ENCODE measurements at places on chromosomes 5 and 9.
A peak's percentile ranks its signal among the peaks of the same experiment; 100 is the strongest.

DNA sequence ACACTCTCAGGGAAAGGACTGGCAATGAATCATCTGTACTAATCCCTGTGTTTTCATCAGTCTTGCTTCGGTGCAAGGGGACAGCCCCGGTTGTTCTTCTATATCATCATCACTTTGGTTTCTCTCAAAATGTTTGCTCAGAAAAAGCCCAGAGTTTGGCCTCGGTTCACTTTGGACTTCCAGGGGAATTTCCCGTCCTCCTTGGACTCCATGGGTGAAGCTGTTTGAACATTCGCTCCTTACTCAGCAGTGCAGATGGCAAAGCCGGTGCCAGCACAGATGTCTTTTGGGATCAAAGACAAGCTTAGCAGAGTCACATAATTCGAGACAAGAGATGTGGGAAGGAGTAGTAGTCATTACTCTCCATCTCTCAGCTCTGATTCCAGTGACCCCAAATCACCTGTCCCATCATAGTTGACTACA lies 69.8 kb upstream of the TNFSF8 start:
- no peak for DNase-seq

- no peak for DNase-seq
Observed at GRCh38 chr5:146529984-146530383, 14.0 kb upstream of the GPR151 start.

- DNase-seq = peak; percentile 45
Observed at GRCh38 chr5:16916262-16916878, 19.7 kb downstream of the MYO10 start.

DNA sequence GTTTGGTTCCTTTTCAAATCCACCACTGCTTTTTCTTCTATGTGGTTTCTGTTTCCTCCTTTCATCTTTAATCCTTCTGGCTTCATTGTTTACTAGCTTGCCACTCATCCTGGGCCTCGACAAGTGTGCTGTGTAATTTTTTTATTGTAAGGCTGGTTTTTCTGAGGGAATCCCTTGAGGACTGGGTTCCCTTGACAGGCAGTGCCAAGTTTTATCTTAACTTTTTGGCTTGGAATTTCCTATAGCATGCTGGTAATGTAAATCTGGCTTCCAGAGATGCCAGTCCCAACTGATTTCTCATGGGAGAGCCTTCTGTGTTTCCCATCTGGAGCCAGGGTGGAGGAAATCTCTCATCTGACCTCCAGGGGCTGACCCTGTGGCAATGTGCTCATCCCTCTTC lies 184.7 kb downstream of the ROR2 start:
- no peak for DNase-seq

GRCh38 chr5:123810746-123811340 lies 298.9 kb downstream of the CSNK1G3 start:
- DNase-seq = no peak

DNA sequence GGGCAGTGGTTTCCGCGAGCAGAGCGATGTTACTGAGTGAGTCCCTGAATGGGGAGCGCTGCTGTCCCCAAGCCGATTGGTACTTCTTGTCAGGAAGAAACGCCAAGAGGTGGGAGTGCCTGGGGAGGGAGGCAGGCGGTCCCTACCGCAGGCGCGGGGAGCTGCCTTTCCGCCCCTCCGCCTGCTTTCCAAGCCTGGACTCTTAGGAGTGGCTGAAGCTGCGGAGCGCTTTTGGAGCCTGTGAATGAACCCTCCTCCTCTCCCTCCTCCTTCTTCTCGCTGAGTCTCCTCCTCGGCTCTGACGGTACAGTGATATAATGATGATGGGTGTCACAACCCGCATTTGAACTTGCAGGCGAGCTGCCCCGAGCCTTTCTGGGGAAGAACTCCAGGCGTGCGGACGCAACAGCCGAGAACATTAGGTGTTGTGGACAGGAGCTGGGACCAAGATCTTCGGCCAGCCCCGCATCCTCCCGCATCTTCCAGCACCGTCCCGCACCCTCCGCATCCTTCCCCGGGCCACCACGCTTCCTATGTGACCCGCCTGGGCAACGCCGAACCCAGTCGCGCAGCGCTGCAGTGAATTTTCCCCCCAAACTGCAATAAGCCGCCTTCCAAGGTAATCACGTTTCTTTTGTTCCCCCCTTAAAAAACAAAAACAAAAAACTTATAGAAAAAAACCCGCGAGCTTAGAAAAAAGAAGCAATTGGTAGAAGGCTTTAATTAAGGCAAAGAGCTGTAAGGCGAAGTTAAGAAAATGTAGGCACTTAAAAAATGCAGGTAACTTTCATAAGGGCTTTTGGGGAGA lies at the start of gene VCAN:
TSS of gene VCAN (plus strand) at position 340 of the 808 bp plus-strand sequence. CDS start 11,775 bp downstream, outside the sequence.
- no peak for DNase-seq

DNA sequence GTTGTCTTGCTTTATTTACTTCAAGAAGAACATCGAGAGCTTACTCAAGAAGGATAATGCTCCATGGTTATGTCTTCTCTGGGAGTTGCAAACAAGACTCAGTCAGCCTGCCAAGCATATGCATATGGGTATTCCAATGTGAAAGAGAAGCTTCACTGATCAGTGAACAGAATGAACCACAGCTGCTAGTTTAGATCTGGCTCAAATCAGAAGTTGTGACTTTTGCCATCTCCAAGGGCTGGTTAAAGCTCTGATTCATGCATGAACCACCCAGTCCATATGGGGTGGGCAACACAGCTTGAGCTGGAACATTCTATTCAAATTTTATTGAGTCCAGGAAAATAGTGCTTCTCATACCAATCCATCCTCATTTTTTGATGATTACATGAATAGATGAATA lies 50.0 kb downstream of the ATPSCKMT start:
- DNase-seq = no peak

DNA sequence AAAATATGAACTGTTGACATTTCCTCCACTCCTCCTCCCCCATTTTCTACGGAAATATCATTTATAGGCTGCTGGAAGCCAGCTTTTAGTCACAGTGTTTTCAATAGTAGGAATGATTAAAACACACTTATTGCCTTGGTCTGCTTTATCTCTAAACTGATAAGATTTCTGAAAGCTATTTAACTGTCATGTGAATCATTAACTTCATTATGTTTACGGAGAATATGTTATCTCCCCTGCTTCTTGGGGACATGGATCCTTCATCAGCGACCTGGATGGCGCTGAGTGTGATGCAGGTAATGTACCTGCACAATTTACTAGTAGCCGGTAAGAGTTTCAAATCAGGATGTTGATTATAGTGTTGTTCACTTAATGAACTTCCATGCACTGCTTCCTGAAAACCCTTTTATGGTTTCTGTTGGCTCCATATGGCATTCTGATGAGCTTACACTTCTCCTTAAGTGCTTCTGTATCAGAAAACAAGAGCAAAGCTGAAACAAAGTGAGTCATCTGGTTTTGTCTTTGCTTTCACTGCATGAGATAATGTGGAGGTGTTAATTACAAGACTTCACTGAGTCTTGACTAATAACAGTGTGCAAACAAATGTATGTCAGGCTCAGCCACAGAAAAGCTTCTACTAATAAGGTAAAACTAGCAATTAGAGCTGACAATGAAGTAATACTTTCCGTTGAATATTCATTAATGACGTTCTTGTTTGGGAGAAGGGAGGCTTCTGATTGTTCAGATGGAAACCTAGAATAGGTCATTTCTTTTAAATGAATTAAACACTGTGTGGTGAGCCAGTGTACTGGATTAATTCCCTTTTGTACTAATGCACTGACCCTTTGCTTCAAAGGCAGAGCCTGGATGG lies 162.4 kb upstream of the ZNF608 start:
- DNase-seq = no peak

DNA sequence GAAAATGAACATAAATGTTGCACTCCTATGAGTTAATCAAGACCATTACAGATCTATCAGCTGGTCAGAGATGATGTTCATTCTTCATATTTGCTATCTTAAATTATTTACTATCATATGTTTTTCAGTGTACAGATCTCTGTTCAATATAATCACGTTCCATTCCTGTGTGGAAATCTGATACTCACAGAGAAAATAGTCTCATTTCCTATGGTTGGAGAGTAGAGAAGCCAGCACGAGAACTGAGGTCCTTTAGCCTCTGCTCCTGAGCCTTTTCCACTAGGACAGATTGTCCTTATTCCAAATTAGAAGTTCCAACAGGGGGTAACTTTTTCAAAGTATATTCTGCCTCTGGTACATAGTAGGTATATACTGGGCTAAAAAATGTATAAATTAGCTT lies 29.2 kb downstream of the UGCG start:
- no peak for DNase-seq

- DNase-seq = no peak
Observed at GRCh38 chr9:127213859-127214258, 50.7 kb upstream of the GARNL3 start.

DNA sequence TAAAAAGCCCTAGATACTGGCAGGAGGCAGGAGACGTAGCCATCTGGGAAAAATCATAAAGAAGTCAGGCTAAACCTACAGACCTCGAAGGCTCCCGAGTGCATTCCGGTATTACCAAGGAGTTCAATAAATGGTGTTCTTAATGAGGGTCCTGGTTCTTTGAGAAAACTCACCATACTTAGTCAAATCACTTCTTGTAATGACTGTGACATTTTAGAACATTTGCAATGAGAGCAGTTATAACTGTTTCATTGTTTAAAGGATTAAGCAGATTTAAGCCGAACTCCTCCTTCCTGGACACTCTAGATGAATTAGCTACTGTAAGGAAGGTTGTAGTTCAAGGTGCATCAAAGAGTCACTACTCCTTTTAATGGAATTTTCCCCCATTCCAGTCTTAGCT lies 67.8 kb downstream of the EFNA5 start:
- DNase-seq = no peak

- DNase-seq = no peak
Observed at GRCh38 chr5:114469372-114469771, 107.5 kb downstream of the KCNN2 start.

DNA sequence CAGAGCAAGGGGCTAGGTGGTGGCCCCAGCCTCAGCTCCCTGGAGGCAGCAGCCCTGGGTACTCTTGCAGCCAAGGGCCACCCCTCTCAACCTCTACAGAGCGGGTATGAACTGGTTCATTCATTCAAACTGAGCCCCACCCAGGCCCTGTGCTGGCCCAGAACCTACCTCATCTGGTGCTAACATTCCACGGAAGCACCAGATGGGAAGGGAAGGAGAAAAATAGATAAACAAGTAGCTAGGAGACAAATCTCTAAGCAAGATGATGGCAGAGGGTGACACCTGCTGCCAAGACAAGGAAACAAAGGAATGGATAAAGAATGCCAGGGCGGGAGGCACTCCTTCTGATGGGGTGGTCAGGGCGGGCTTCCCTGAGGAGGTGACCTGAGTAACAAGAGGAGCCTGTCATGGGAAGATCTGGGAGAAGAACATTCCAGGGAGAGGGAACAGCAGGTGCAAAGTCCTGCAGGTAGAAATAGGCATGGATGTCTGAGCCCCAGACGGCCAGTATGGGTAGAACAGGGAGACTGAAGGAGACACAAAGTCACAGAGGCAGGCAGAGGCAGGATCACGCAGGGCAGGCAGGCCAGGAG lies 6.1 kb downstream of the ST6GALNAC4 start:
- DNase-seq = peak; percentile 91

- DNase-seq = peak; percentile 73
Observed at GRCh38 chr5:138789771-138790242, 36.6 kb downstream of the CTNNA1 start.

GRCh38 chr9:106947106-106947900 lies 84.3 kb downstream of the ZNF462 start:
- no peak for DNase-seq

GRCh38 chr9:21744841-21745240 lies 57.6 kb upstream of the MTAP start:
- DNase-seq = no peak

- no peak for DNase-seq
Observed at GRCh38 chr5:17259630-17260257, 42.3 kb downstream of the BASP1 start.

GRCh38 chr9:77386187-77386586 lies 208.9 kb downstream of the VPS13A start:
- no peak for DNase-seq

DNA sequence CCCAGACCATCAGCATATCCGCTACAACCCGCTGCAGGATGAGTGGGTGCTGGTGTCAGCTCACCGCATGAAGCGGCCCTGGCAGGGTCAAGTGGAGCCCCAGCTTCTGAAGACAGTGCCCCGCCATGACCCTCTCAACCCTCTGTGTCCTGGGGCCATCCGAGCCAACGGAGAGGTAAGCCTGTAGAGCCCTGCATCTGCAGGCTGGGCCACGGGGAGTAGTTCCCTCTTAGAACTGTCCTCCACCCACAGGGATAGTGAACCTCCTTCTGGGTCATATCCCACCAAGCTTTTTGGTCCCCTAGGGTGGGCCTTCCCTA lies 569 bp downstream of the GALT start:
- no peak for DNase-seq

GRCh38 chr9:110978516-110978915 lies 59.8 kb downstream of the LPAR1 start:
- DNase-seq = no peak

DNA sequence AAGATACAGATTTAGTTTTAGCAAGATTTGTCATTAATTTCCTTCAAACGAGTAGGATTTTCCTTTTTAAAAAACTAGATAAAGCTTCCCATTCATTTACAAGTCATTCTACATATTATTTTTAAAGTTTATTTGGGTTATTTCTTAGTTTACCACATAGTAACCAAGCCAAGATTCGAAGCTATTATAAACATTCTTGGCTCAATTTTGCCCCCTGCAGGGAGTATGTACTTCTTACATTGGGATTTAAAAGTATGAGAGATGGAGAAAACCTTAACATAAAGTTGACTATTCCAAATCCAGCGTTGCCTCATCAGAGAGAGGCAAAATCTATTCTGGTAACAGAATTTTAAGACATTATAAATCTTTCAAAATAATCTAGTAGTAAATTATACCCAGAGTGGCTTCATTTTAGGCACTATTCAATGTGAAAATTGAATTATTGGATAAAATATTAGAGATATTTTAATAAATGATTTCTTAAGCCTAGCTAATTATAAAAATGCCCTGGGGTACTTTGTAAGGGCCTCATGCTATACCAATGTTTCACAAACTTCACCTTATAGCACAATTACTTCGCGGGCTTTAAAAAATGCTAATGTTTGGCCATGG lies 39.1 kb downstream of the FBN2 start:
- peak; percentile 40 for DNase-seq

DNA sequence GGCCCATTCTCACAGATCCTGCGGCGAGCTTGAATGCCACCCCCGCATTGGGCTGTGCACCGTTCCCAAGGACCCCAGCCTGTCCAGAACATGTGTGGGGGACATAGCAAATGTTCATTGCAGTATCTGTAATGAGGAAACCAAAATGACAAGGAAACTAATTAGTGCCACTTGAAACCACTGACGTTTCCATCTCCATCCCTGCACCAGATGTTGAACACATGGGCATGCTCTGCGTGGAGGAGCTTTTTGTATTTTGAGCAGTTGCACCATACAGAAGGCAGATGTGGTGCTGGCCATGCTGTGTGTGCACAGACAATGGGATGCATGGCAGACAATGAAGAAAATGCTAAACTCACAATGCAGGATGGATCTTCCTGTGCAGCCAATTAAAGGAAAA lies 437.7 kb downstream of the SEMA5A start:
- DNase-seq = no peak

- DNase-seq = no peak
Observed at GRCh38 chr5:171596391-171596878, 177.0 kb downstream of the FGF18 start.

- DNase-seq = no peak
Observed at GRCh38 chr9:79800578-79800977, 228.8 kb downstream of the TLE4 start.

All from hematopoietic multipotent progenitor cell treated with erythropoietin and hydrocortisone succinate and interleukin-3 and kit ligand, for 8 days (in vitro differentiated cells).